ENCODE measurements at places on chromosomes 11 and 22. TPM values are rescaled to one million over a fixed set of nuclear protein-coding genes. Genes with fewer than 3 reads are reported as not detected.

The NXPE2 gene
- 0.76 TPM for total RNA-seq

The DGCR6 gene
- total RNA-seq: 5.5 TPM

The SLC25A45 gene
- 3.8 TPM for total RNA-seq

The OR6T1 gene
- not detected for total RNA-seq

The DDI1 gene
- not detected for total RNA-seq

The MS4A14 gene
- total RNA-seq: under 0.01 TPM

The NECTIN1 gene
- total RNA-seq: 9.0 TPM

The OR51B5 gene
- not detected for total RNA-seq

The APOL3 gene
- not detected for total RNA-seq

The IFITM1 gene
- not detected for total RNA-seq

The CREB3L1 gene
- 46.0 TPM for total RNA-seq

The TMEM179B gene
- total RNA-seq: 47.3 TPM

The WNT11 gene
- total RNA-seq: 34.4 TPM

The LDHAL6A gene
- total RNA-seq: not detected

The MMP3 gene
- total RNA-seq: 3.6 TPM

The C11orf65 gene
- 1.6 TPM for total RNA-seq

The SLC16A8 gene
- total RNA-seq: 1.2 TPM

The OAF gene
- total RNA-seq: 9.9 TPM

The KLHDC7B gene
- 0.79 TPM for total RNA-seq

The SLC43A3 gene
- 5.9 TPM for total RNA-seq

The ACRV1 gene
- not detected for total RNA-seq

The CNTF gene
- 2.5 TPM for total RNA-seq

The UPK2 gene
- 2.4 TPM for total RNA-seq

The TPP1 gene
- 40.0 TPM for total RNA-seq

The TSGA10IP gene
- not detected for total RNA-seq

The IGSF22 gene
- total RNA-seq: 0.22 TPM

The OR4C12 gene
- total RNA-seq: not detected

The EML3 gene
- total RNA-seq: 48.3 TPM

The MIEF1 gene
- total RNA-seq: 39.7 TPM

The BEST1 gene
- total RNA-seq: 0.11 TPM

The SAA2 gene
- not detected for total RNA-seq

The TIMP3 gene
- total RNA-seq: 575 TPM

The MS4A4A gene
- total RNA-seq: not detected

The APOBEC3F gene
- 2.9 TPM for total RNA-seq

The FGF4 gene
- not detected for total RNA-seq
